Right ventricle myocardium superior (tissue), 1 donor: ENCODE measurements at places on chromosomes 13 and 19. TPM values are rescaled to one million over a fixed set of nuclear protein-coding genes. Genes with fewer than 3 reads are reported as not detected.

YJU2 gene
- 7.8 TPM for total RNA-seq

ZNF460 gene
- total RNA-seq = 23.0 TPM

AP1M2 gene
- total RNA-seq = not detected

DNA sequence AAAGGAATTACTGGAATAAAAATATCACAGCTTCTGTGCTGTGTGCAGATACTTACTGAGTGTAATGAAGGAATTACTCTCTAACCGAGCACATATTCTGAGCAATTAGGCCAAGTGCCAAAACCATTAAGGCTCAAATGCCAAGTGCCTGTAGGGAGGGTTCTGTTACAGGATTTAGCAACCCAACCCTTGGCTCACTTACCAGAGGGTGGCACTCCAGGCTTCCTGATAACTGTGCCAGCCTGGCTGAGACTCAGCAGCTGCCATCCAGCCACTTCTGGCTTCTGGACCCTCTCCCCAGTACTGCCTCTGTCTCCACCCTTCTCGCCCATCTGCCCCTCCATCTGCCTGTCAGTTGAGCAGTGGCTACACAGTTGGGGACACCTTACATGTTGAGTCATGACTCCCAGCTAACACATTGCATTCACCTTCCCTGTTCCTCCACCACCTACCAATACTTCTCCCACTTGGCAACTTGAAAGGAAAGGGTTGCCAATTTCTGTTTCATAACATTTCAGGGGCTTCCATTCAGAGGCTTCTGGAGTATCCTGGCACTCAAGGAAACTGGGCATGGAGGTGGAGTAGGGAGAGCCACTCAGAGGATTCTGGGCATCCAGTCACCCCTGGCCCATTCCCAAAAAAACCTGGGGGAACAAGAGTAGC, 110.5 kb downstream of the COG6 start:
- DNase-seq = peak; percentile 61

DNA sequence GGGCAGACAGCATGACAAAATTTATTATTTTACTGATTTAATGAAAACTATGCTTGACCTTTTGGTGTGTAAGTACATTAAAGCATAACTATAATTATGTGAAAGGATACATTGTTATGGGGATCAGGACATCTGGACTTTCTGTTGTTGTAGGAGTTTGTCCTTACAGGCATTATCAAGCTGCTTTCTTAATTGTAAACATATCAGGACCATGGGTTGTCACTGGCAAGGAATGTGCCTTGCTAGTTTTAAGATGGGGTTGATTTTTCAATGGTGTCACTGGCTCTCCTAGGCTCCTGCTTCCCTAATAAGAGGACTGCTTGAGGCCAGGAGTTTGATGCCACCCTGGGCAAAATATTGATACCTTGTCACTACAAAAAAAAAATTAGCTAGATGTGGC, 32.6 kb downstream of the KBTBD6 start:
- no peak for DNase-seq

DNA sequence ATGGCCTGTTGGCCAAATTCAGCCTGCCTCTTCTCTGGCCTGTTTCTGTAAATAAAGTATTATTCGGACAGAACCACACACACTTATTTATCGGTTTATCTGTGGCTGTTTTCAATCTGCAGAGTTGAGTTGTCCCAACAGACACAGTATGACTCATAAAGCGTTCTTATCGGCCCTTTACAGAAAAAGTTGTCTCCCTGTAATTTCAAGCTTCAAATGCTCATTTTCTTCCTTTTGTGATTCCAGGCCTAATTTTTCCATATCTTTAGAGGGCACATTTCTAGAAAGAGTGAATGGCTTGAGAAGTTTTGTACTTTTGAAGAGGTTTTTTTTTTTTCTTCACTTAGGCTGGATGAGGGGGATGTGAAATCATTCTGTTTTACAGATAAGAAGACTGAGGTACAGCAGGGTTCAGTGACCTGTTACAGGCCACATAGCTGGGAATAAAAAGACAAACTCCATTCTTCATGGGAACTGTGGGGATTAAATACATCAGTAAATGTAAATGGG, 440.9 kb downstream of the TSHZ3 start:
- no peak for DNase-seq

DNA sequence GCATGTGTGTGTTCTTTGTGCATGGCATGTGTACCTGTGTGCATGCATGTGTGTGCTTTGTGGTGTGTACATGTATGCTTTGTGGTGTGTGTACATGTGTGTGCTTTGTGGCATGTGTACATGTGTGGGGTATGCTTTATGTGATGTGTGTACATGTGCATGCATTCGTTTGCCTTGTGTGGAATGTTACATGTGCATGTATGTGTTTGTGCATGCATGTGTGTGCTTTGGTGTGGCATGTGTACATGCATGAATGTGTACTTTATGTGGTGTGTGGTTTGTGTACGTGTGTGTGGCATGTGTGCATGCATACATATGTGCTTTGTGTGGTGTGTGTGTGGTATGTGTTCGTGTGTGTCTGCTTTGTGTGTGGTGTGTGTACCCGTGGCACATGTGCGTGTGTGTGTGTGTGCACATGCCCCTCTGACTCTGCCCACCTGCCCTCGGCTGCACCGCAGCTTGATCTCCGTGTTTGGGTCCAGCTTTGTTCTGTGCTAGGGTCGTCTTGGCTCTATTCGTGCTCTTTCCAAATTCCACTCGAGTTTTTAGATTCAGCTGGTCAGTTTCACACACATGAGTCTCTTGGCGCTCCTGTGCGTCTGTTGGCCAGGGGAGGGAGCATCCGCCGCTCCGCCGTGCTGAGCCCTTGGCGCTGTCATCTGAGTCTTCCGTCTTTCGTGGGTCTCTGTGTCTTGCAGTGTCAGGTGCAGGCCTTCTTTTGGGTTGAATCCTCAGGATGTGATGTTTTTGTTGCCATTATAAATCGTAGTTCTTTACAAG, 46.5 kb upstream of the TFDP1 start:
- no peak for DNase-seq
